ENCODE measurements at places on chromosomes 3 and 15.

- no peak for DNase-seq
These were observed 20.8 kb upstream of the TRA2B start for GRCh38 chr3:185958626-185959025.

GRCh38 chr15:29266052-29266582, 3.5 kb downstream of the NSMCE3 start:
- no peak for DNase-seq

GRCh38 chr3:6714962-6715361, 146.0 kb upstream of the GRM7 start:
- no peak for DNase-seq

DNA sequence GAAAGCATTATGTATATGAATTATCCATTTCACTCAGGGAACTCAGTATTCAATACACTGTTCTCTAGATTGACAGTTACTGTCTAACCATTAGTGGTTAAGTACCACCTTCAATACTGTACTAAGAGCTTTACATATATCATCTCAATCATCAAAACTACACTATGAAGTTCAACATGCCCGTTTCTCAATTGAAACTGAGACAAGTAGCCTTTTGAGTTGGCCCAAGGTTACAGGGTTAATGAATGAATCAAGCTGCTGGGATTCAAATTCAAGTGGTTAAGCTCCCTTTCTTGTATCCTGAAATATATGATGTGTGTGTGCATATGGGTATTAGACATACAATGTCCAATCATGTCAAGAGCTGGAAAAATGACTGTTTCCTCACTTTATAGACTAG, 5.8 kb downstream of the TASOR start:
- no peak for DNase-seq

- DNase-seq, result no peak
These were observed at the start of gene CAV3 for GRCh38 chr3:8733332-8734094. Gene CAV3 (plus strand): TSS chr3:8733802. CDS start chr3:8733877, 75 bp downstream.

- DNase-seq, result no peak
These were observed 28.6 kb downstream of the KCNAB1 start for GRCh38 chr3:156148946-156149381.

DNA sequence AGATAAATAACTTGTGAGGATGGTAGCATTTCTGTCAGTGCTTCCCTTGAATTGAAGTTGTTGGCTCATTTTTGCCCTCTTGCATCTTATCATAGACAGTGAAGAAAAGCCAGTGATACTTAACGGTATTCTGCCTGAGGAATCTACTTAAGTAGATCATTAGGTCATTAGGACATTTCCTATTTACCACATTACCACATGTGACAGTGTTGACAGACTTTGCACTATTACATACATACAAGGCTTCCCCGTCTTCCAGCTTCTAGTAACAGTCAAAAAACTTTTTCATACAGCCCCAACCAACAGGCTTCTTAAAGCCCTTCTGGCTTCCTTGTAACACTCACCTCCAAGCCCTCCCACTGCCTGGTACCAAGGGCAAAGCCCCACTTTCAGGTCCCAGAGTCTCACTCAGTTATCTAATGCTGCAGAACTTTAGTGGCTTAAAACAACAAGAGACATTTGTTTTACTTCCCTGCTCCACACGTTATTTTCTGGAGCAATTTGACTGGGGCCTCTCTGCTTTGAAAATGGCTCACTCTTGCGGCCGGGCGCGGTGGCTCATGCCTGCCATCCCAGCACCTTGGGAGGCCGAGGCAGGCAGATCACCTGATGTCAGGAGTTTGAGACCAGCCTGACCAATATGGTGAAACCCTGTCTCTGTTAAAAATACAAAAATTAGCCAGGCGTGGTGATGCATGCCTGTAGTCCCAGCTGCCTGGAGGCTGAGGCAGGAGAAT, 40.0 kb downstream of the ASB7 start:
- DNase-seq, result no peak

DNA sequence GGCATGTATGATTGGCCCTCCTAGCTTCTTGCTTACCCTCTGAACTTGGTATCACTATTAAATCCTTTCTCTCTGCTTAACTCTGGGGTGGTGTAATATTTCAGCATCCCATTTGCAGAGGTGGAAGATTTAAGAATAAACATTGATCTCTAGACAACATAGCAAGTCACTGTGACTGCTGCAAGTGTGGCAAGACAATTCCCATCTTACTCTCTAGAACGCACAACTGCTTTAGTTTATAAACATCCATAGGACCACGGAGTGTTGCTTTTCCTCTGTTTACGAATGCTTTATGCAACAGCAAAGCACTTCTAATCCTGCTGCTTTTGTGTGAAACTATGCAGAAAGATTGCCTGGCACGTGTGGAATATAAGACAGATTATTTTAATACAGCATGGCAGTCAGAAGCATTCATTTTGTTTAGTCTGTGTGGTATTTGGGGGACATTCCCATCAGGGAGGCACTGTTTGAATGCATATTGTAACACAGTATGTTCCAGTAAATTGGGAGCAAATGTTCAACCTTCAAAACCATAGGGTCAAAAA, 338.9 kb upstream of the TMCO5A start:
- no peak for DNase-seq

DNA sequence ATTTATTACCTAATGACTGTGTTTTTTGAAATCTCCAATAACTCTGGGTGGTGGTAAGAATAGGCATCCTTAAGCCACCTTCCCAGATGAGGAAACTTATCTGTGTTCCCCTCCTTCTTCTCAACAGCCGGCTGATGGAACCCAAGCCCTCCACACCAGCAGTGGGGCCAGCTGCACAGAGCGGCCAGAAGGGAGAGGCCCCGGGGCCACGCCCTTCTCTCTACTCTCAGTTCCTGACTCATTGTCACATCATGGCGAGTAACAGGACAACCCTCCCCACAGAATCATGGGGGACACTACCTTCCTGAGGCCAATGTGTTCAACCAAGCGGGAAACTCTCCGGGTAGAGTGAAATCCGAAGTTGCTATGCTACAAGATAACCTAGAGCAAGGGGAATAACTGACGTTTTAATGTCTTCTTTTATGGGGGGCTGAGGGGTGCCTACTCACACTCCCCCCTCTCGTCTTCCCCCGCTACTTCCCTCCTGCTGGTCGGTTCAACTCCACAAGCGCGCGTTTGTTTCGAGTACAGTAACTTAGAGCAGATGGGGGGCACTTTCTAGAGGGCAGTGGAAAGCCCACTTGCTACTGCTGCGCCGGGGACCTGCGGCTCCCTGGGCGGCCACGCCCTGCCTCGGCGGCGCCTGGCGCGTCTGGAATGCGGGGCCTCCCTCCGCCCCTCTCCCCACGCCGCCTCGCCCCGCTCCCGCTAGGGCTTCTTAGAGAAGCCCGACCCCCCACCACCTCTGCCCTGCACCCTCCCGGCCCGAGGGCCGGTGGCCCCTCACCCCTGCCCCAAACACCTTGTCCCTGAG, 621 bp downstream of the ANXA2 start:
- DNase-seq, result no peak

GRCh38 chr15:73718694-73719093, 34.5 kb downstream of the INSYN1 start:
- DNase-seq, result no peak

DNA sequence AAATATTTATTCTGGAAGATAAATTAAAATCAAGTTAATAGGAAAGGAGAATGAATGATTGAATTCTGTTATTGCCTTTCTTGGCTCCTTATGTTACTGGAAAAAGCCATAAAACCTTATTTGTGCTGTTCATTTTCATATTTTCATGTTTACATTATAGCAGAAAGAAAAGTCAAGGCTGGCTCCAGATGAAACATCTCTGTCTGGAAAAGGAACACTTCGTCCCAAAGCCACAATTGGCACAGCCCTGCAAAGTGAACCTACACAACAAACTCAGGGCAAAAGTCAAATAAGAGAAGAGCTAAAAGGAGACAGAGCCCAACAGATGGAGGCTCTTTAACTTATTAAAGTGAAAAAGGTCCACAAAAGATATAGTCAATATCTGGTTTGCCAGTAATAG, 73.4 kb downstream of the GTPBP8 start:
- no peak for DNase-seq

DNA sequence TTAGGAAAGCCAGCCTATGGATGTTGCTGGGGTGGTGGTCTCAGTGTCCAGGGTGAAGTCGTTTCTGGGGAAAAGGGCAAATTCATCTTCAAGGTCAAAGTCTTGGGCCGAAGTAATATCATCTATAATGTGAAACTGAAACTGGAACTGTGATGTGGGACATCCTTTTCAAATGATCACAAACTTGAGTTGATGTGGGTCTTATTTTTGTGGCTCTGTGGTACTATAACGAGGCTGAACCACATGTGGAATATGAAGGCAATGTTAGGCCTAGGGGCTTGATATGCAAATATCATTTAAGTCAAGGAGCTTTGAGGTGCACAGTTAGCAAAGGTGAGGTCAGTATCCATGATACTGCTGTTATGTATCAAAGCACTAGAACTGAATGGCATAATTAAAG, 1.5 kb upstream of the CD200R1L start:
- no peak for DNase-seq

DNA sequence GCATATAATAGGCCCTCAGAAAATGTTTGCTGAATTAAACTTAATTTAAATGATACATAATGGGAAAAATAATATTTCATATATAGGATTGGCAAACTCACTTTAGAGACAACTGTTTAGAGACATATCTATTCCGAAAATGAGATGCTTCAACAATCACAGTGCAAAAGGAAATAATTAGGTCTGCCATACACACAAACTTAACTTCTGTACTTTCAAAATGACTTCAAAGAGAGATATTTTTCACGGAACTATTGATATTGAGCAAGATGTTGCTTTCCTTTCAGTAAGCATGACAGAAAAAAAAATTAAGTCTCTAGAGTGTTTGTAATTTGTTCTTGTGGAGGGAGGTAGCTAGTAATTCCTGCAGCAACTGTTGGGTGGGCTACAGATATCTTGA, 769.5 kb downstream of the TUSC7 start:
- DNase-seq, result no peak

DNA sequence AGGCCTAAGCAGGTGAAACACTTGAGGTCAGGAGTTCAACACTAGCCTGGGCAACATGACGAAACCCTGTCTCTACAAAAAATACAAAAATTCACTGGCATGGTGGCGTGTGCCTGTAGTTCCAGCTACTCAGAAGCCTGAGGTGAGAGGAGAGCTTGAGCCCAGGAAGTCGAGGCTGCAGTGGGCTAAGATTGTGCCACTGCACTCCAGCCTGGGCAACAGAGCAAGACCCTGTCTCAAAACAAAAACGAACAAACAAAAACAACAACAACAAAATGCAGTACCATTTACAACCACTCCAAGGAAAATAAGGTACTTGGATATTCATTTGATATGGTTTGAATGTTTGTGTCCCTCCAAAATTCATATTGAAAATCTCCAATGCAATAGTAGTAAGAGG, 15.6 kb upstream of the TRANK1 start:
- DNase-seq, result no peak

DNA sequence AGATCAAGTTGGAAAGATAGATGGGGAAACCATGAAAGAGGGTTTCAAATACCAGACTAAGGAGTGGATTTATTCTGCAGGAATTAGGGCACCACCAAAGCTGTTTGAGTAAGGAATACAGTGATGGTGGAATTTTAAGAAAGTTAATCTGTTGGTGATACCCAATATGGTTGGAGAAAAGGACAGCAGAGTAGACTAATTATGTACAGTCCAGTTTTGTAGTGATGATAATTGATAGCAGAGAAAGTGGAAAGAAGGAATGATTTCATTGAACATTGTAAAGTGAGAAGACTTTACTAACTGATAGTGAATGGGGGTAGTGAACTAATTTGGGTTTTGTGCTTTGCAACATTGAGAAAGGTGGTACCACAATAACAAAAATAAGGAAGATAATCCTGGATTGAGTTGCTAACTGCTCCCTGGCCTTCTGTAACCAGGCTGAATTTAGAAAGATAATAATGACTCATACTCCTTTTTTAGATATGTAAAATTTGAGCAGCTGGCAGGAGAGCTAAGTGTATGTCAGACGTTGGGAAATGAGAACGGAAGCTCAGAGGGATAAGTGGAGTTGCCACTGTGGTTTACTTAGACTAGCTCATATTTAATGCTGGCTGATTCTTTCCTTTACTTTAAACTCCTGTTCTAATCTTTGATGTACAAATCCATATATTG, 16.9 kb downstream of the TCAIM start:
- DNase-seq, result no peak

- DNase-seq, result no peak
These were observed 10.2 kb downstream of the RFTN1 start for GRCh38 chr3:16503191-16503776.

- no peak for DNase-seq
These were observed 10.6 kb upstream of the GCSAM start for GRCh38 chr3:112143689-112144088.

DNA sequence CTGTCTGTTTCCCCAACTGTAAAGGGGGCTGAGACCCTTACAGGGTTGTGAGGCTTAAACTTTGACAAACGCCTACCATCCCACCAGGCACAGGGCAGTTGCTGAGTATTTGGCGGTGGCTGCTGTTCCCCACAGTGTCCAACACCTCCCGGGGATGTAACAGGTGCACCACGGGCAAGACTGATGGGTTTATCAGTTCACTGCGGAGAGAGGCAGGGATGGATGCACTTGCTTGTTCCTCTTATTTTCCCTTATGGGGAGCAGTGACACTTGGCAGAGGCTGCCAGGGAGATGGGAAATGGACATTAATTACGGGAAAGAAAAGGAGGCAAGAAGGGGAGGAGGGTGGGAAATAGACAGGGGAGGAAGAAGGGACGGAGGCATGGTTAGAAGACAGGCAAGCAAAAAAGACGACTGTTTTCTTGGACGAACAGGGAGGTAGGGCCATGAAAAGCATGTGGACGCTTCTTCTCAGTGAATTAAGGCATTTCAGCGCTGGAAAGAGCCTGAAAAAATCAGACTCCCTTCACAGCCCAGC, 16.6 kb upstream of the ADIPOQ start:
- no peak for DNase-seq

GRCh38 chr15:100194996-100195395, 146.8 kb downstream of the ADAMTS17 start:
- no peak for DNase-seq

DNA sequence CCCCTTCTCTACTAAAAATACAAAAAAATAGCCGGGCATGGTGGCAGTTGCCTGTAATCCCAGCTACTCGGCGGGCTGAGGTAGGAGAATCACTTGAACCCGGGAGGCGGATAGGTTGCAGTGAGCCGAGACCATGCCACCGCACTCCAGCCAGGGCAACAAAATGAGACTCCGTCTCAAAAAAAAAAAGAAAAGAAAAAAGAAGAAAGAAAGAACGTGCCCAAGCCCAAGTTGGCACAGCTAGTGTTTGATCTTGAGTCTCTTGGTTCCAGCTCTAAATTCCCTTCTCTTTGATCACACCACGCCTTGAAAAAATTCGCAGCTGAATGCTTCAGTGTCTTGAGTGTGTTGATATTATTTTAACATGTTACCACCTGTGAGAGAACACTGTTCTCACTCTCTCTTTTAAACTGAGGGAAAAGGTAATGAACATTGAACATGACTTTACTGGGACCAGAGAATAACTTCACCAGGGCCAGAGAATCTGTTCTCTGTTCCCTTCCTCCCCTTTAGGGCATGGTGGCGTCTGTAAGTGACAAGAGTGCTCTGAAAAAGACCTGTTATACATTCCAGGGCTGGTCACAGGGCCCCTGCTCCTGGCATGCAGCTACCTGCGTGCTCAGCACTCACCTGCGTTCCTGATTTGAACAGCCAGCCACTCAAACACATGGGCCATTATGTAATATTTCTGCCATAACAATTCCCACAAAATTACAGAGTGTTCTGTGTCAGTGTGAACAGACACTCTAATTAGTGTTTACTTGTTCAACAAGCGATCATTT, 19.0 kb downstream of the SLCO3A1 start:
- DNase-seq, result no peak

GRCh38 chr3:37338500-37338899, 164.1 kb upstream of the LRRFIP2 start:
- no peak for DNase-seq
